Ammon's horn (tissue), 1 donor: ENCODE measurements at places on chromosomes 5 and 9.

DNA sequence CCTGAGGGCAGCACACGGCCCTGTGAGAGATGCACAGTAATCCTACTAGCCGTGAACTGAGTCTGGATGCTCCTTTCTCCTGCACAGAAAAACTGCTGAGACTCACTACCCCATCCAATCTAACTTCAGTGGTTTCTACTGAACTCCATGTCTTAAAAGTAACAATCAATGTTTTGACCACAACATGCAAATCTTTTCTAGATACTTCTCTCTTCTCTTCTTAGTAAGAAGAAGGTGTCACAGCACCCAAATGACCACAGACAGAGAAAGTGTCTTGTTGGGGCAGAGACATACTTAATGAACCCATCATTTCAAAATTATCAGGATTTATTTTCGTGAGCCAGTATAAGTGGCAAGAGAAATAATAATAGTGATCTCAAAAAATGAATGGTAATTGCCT is 285.8 kb upstream of the MEF2C start:
- no peak for DNase-seq

GRCh38 chr5:43203373-43203772 is 11.3 kb downstream of the NIM1K start:
- no peak for DNase-seq

DNA sequence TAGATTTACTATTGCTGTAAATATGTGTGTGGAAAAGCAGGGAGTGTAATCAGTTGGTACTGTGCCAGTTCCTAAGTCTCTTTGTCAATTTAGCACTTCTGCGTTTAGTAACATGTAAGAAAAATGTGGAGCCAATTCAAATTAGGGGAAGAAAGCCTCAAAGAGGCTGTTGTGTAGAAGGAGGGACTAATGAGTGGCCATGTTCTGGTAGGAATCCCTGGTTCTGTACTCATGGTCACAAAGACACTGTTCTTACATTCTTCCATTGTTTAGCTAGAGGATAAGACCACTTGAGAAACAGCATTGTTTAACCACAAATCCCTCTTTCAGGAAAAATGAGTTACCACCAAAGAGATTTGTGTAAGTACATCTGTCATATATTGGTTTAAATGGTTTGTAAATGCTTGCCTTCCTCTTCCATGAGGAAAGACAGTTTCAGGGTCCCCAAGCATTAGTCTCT is 14.9 kb downstream of the ARHGEF28 start:
- DNase-seq: no peak

- DNase-seq: no peak
These were observed 174.9 kb upstream of the MVB12B start for GRCh38 chr9:126151686-126152134.

DNA sequence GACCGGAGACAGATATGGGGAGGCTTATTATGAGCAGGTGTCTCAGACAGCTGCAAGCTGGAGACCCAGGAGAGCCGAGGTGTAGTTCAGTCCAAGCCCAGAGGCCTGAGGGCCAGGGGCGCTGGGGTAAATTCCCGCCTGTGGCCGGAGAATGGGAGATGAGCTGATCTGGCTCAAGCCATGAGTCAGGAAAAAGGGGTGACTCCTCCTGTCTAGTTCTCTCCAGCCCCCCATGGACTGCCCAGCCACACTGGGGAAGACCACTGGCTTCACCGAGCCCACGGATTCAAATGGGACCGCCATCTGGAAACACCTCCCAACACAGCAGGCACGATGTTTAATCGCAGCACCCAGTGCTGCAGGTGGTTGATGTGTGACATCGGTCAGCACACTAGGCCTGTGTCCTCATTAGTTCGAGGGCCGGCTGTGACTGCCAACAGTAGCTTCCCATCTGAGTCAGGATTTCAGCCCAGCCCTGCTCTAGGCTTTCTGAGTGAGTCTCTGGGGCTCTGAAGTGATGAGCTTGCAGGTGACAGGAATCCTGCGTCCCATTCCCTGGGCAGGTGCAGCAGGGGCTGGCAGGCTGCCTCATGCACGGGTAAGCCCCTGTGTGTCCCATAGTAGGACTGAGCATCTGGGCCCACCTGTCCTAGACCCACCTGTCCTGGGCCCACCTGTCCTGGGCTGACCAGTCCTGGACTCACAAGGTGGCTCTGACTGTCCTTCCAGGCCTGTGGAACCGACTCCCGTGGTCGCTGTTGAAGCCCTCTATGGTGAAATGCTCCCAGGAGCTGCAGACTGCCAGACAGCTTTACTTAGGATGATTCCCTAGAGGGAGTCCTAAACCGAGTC is 49.7 kb downstream of the AHRR start:
- DNase-seq: no peak

DNA sequence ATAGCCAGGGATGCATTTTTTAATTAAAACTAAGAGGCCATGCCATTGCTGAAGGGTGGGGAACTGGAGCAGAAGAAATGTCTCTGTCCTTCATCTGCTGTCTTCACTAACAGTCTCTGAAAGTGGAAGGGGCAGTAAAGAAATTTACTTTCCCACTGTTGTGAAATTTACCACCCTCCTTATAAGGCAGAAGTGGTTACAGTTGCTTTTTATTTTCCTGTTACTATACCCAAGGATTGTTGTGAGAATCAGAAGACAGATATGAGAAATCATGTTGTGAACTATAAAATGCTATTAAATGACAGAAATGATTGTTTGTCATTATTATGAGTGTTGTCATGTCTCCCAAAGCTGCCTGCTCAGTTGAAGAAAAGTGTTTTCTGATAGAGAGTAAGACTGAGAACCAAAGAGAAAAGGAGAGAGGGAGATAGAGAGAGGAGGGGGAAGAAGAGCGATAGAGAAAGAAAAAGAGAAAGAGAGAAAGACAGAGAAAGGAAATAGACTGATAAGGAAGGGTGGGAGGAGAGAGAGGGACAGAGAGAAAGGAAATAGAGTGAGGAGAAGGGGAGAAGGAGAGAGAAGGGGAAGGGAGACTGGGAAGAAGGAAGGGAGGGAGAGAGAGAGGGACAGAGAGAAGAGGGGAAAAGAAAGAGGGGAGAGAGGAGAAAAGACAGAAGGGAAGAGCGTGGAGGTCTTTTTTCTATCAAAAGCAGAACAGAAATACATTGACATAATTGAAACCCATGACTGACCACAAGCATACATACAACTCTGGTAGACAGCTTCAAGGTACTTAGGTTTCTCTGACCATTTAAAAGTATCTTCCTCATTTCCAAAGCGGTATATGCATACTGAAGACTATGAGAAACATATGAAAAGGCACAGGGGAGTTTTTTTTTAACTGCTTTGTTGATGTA is 22.5 kb downstream of the SEC61B start:
- DNase-seq: no peak
